Stimulated activated CD4-positive, alpha-beta T cell treated with anti-CD3 and anti-CD28 coated beads, Interleukin-4, amount 100 ng/mL, for 4 hours (primary cell): ENCODE measurements at places on chromosomes 4 and X.

DNA sequence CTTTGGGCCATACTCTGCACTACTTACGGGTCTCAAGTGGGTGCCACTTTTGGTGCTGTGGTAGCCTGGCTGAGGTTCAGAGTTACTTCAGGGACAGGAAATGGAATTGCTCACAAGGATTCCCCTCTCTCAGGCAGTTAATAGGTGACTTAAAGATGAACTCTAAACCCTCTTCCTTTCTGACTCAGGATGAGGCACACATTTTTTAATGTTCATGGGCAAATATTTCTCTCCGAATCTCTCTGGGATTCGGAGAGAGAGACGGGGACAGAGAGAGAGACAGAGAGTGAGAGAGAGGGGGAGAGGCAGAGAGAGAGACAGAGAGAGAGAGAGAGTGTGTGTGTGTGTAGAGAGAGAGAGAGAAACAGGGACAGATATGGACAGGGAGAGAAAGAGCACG lies 79.8 kb downstream of the NYX start:
- DNase-seq, result no peak

DNA sequence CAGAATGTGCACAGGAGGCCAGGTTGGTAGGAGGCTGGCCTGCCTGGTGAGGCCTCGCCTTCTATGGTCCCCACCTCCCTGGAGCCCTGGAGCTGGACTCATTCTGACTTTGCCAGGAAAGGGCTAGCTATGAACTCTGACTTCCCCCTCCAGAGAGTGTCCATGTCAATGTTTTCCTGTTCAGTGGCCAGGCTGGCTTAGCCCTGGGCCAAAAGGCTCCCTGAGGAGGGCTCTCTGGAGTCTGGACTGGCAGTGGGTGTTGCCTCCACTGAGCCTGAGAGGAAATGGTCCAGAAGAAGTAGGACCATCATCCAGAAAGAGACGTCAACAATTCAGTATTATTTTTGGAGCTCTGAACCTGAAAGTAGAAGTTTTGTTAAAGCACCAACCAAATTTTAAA lies 178.7 kb downstream of the CHIC2 start:
- DNase-seq, result no peak

DNA sequence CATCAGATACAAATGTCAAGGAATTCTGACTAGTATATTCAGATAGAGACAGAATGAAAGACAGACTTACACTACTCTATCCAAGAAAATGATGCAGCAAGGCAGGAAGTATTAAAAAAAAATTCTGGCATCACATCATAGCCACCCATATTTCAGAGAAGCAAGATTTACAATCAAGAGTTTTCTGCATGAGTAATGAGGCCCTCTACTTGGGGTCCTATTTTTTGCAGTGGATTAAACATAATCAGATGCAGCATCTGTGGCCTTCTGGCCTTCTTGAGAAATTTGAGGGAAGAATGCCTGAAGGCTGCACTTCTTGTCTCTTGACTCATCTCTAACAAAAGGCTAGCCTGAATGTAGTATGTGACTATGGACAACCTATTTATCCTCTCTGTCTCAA lies 48.2 kb upstream of the SLIT2 start:
- DNase-seq, result no peak

GRCh38 chrX:45852884-45853283 lies 652.2 kb upstream of the DIPK2B start:
- DNase-seq, result no peak

DNA sequence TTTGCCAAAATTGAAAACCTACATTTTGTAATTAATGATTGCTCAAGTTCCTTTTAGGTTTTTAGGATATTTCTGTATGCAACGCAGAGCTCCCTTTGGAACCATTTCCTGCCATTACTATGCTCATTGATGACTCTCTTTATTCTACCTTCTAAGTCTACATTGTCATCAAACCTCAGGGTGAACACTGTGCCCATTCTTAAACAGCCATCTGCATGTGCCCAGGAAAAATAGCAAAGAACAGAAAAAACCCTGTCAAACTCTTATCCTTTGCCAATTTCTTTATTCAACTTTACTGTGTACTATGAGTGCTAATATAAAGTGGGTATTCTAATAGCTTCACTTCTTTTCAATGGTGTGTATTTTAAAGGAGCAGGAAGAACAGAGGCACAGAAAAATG lies 1455.9 kb downstream of the ADGRL3 start:
- DNase-seq, result no peak

DNA sequence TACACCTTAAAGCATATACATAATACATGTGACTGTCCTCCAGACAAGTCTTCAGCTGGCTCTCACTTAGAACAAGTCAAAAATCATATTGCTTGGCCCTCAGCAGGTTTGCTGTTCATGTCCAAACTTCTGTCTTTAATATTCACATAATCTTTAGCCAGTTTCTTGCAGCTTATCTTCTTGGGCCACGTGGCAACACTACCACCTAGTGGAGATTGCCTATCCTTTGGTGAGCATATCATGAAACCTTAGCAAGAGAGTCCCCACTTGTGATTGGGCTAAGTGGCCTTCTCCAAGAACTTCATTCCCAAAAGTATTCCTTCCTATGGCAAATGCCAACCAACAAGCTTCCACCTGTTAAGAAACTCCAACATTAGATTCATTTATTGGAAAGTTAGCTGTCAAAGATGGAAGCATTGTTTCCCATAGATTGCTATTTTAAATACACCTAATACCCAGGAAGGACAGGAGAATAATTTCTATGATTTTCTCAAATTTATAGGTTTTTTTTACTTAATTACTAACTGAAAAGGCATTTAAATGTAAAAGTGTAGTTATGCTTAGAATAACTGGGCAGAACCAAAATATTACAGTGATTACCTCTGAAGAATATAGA lies 231.9 kb upstream of the INTU start:
- DNase-seq, result no peak

GRCh38 chr4:141575884-141576283 lies 60.5 kb upstream of the IL15 start:
- no peak for DNase-seq

GRCh38 chr4:105246712-105247111 lies 100.0 kb downstream of the TET2 start:
- no peak for DNase-seq

DNA sequence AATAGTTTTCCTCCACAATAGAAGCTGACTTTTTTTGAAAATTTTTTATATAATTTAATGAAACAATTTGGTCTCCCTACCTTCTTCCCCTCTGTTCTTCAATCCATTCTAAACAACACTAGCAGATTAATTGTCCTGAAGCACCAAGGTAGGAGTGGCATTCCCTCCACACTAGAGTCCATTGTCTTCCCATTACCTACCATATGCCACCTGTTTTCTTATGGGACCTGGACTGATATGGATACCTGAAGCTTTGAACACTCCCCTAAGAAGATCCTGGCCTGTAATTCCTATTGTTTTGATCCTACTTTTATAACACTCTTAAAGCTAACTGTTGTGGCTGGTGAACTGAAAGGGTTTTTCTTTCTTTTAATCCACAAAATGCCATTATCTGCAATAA lies 92.0 kb downstream of the APBB2 start:
- DNase-seq, result no peak

GRCh38 chr4:688854-689681 lies at the start of gene SLC49A3:
Gene SLC49A3, minus strand, starts transcription at chr4:689151. Its CDS starts 24 bp downstream, at chr4:689127.
- no peak for DNase-seq

DNA sequence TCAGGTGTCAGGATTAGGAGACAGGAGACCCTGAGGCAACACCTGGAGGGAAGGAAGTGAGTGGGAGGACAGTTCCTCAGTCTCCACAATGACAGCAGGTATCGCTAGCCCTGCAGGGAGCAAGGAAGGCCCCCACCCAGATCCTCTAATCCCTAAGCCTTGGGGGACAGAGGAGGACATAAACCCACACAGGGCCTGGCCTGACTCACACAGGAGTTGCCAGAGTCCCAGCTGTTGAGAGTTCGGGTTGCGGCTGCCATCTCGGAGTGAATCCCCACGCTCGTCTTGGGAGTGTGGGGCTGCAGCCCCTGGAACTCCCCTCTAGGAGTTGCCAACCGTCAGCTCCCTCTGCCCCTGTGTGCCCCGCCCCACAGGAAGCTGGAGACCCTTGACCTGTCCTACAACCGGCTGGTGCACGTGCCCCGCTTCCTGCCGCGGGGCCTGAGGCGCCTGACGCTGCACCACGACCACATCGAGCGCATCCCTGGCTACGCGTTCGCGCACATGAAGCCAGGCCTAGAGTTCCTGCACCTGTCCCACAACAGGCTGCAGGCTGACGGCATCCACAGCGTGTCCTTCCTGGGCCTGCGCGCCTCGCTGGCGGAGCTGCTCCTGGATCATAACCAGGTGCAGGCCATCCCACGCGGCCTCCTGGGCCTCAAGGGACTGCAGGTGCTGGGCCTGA lies 9.2 kb upstream of the BGN start:
- no peak for DNase-seq

- DNase-seq, result no peak
Measured at GRCh38 chr4:109436504-109436903, 2.9 kb downstream of the SEC24B start.

DNA sequence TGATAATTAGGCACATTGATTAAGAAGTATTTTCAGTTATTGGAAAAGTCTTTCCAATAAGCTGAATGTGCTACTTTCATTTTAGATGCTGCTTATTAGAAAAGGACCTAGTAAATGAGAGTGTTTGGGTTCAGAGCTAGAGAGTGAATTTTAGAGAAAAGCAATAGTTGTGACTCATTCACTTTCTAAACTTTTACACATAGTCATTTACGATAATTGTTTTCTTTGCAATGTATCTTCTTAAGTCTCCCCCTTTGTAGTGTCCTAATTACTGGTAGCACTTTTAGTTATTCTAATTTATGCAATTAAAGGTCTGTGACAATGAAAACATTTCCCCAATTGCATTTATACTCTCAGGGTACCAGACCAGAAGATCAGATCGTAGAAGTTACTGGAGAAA lies 1.3 kb downstream of the IL21 start:
- DNase-seq, result no peak

- DNase-seq, result no peak
Measured at GRCh38 chr4:176638992-176639391, 153.7 kb downstream of the VEGFC start.

GRCh38 chrX:44747969-44748368 lies 95.9 kb upstream of the DUSP21 start:
- DNase-seq, result no peak

DNA sequence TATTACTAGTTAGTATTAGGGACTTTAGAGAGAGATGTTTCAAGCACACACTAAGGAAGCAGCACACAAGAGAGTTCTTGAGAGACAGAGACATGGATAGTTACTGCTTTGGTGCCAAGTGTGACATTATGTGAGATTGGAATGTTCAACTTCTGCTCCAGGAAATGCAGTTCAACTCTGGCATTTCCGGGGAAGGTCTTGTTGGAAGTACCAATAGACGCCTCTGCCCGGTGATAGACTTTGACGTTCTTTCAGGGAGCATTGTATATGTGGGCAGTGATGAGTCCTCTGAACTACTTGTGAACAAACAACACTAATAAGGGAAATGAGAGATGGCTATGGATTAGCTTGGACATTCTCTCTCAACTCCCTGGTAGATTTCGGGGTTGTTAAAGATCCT lies 638.1 kb upstream of the BOD1L1 start:
- DNase-seq, result no peak

- no peak for DNase-seq
Measured at GRCh38 chrX:40733706-40734105, 1.6 kb downstream of the MED14 start.

GRCh38 chrX:119871599-119872395 lies at the start of the genes NDUFA1 and RNF113A:
Gene NDUFA1, plus strand, starts transcription at chrX:119871832. Its CDS starts 80 bp downstream, at chrX:119871912.
Gene RNF113A, minus strand, starts transcription at chrX:119871733. Its CDS starts 120 bp downstream, at chrX:119871613.
- peak; percentile 74 for DNase-seq

GRCh38 chrX:41558531-41558930 lies 111.4 kb downstream of the NYX start:
- no peak for DNase-seq

GRCh38 chr4:151039733-151040132 lies 24.6 kb upstream of the LRBA start:
- no peak for DNase-seq

DNA sequence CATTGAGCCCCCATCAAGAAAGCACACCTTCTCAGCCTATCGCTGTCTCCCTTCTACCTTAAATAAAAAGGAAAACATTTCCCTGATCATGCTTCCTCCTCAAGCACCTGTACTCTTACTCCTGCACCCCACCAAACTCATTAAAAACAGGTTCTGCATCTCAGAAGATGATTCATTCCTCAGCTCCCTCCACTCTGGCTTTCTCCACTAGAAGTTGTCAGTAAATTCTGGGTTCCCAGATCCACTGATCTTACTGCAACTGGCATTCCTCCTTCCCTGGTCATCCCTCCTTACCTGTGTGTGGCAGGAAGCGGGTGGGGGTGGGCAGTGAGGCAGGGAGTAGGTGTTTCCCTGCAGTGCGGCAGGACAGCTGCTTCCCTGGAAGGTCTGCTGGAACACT lies 108.8 kb downstream of the GPR143 start:
- DNase-seq, result no peak

DNA sequence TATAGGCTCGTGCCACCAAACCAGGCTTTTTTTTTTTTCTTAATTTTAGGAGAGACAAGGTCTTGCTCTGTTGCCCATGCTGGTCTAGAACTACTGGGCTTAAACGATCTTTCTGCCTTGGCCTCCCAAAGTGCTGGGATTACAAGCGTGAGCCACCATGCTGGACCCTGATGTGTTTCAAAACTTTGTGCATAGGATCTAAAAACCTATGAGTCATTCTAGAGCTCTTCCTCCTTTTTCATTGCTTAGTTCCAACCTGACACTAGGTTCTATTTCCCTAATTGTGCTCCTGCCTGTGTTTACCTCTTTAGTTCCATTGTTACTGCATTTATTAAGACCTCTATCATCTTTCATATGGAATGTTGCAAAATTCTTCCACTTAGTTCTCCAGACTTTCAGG lies 57.3 kb downstream of the HPGD start:
- DNase-seq, result no peak

DNA sequence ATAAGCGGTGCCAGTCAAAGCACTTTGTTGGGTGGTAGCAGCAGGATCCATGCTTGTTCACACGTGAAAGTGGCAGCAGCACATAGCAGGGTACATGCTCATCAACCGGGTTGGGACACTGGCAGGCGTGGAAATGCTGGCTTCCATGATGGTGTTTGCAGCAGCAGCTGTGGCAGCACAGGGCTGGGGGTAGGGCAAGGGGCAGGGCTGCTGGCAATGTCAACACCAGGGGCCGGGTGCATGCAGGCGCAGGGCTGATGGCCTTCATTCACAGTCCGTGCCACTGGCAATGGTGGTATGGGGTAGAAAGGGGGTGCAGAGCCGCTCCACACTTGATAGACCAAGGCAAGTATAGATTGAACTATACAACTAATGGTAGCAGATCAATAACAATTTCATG lies 374.7 kb upstream of the FAM241A start:
- DNase-seq, result no peak

- no peak for DNase-seq
Measured at GRCh38 chr4:97589481-97590196, 553.6 kb downstream of the STPG2 start.

DNA sequence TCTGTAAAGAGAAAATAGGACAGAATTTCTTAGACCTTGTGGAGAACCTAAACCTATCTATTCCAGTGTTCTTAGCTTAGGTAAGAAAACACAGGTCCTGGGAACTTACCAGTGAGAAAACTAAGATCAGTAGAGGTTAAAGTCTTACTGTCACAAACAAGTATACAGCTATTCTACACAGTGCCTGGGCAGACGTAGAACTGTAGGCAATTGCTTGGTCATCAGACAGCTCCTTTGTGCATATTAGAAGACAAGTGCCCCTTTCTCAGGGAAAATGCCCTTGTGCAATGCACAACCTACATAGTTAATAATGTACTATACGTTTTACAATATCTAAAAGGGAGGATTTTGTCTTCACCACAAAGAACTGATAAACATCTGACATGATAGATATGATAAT lies 86.6 kb upstream of the JADE1 start:
- no peak for DNase-seq
